ENCODE measurements at places on chromosomes 12 and 14.

DNA sequence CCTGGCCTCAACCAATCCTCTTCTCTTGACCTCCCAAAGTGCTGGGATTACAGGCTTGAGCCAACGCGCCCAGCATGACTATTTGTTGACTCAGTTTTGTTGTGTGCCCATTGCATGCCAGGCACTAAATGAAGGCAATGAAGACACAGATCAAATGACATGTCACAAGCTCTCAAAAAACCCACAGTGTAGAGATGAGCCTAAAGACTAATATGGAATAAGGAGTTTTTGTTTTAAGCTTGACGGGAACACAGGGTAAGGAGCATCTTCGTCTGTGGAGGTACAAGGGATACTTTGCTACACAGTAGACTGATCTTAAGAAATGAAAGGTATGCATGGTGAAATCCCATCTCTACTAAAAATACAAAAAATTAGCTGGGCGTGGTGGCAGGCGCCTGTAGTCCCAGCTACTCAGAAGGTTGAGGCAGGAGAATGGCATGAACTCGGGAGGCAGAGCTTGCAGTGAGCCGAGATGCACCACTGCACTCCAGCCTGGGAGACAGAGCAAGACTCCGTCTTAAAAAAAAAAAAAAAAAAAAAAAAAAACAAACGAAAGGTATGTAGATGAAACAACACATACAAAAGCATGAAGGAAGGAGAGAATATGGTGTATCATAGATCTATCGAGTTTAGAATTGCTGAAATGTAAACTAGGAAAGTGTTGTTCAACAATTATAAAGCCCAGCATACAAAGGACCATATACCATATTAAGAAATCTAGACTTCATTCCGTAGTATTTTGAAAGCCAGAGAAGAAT, 122.1 kb upstream of the PTPRB start:
- no peak for DNase-seq

DNA sequence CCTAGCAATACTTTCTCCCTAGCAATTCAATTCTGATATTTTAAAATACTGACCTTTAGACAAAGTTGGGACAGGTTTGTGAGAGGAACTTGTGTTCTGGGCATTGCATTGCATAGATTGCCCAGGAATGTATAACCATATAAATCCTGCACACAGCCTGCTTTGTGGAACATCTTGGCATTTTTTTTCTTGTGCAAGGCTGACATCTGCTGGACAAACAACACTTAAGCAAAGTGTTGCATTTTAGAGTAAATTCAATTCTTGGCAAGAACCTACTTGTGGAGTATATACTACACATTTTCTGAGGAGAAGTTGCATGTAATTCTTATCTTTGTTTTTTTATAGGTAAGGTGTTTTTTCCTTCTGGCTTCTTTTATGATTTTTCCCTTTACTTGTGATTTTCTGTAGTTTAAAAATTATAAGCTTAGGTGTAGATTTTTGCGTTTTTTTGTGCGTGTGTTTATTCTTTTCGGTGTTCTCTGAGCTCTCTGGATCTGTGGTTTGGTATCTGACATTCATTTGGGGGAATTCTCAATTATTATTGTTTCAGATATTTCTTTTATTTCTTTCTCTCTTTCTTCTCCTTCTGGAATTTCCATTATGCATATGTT, 26.4 kb downstream of the TESPA1 start:
- peak; percentile 72 for DNase-seq

DNA sequence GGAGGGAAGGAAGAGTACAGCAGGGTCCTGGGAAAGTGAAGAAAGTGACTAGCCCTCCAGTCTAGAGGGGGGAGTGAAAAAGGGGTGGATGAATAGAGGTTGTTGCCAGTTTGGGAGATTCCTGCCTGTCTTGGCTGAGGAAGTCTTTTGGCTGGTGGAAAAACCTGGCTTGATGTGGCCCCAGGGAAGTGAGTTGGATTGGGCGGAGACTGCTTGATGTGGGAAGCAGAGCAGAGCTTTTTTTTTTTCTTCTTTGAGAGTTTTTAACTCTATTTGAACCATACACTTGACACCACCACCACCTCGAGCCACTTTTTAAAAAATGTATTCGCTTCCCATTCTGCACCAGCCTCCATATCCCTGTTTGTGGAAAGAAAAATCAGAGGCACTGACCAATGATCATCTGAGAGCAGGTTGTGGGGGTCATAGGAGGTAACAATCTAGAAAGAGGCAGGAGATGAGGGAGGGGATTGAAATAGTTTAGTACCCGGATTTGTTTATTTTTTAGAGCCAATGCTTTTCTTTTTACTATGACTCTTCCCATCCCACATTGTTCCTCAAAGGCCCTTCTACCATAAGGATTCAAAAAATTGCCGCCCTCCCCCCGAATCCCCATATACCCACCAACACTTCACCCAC, 690 bp upstream of the DTX3 start:
- DNase-seq: peak; percentile 39

DNA sequence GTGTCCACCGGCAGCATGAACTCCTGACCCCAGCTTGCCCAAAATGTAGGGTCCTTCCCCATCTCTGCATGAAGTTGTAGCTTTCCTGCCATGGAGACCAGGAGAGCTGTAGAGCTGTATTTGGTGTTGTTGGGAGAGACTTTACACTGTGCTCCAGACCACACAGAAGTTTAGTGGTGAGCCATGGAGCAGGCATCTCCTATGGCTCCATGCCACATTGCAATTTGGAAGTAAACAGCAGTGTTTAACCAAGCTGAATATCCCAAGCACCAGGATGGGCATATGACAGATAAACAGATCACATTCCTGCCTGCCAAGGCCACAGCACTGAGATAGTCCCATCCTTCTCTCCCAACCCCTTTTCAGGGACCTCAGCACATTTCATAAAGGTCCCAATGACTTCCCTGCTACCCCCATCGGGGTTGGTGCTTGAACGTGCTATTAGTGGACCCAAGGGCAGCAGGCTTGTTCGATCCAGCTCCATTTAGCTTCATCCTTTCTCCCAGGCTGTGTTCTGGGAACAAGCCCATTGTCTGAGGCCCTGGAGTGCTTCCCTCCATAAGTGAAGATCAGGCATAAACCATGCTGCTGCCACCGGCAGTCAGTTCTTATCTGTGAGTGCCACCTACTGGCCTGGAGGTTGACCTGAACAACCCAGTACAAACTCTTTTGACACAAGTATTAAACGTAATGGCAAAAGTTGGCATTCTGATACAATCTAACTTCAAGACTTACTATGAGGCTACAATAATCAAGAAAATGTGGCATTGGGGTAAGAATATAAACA, 172.3 kb upstream of the ATXN7L3B start:
- DNase-seq: no peak

- DNase-seq: no peak
These were observed 331.4 kb downstream of the BCAT1 start for GRCh38 chr12:24617471-24617870.

GRCh38 chr14:51901475-51902024, 41.1 kb downstream of the GNG2 start:
- no peak for DNase-seq

DNA sequence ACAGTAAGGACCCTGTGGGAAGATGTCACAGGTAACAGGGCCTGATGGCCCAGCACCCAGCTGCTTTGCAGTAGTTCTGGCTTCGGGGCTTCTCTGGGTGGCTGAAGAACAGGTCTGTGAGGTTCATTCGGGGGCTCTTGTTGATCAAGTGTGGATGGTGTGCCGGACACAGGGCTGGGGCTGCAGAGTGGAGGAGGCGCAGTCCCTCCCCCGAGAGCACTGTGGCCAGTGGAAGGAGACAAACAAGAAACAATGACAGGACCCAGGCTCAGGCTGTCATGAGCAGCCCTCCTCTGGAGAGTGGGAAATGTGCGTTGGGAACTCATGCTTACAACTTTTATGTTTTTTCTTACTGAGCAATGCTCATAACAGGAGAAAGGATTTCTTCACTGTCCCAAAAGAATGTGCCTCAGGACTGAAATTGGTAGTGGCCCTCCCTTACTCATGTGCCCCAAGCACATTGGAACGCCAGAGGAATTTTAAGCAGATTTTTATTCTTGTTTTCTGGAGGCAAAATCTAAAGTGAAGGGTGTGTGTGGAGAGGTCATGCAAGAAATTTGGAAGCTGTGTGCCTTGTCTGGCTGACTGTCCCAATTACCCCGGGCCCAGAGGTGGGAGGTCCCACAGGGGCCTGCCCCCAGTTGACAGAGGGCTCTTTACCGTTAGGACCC, 233.8 kb downstream of the CACNA1C start:
- DNase-seq: no peak

DNA sequence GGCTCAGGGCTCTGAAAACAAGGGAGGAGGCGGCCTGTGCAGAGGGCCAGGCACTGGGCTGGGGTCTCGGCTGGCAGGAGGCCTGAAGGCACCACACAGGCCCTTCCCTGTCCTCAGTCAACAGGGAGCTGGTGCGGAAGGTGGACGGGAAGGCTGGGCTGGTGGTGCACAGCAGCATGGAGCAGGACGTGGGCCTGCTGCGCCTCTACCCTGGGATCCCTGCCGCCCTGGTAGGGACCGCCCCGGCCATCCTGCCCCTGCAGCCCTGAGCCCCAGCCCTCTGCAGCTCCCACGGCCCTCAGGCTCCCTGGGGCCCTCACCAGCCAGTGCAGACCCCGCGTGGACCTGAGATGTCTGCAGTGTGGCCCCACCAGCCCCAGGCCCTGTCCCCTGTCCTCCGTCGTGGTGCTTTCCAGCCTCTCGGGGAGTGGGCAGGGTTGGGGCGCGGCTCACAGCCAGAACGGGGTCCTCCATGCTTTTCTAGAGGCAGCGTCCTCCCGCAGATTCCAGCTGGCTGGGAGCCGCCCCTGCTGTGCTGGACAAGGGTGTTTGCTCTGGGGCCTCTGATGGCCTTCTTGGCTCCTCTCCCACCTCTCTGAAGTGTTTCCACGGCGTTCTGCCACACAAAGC, 18.1 kb downstream of the ASPG start:
- no peak for DNase-seq

- DNase-seq: no peak
These were observed 70.0 kb upstream of the VPS33A start for GRCh38 chr12:122336015-122336946.

- no peak for DNase-seq
These were observed 102.9 kb upstream of the FSCB start for GRCh38 chr14:44609876-44610510.

DNA sequence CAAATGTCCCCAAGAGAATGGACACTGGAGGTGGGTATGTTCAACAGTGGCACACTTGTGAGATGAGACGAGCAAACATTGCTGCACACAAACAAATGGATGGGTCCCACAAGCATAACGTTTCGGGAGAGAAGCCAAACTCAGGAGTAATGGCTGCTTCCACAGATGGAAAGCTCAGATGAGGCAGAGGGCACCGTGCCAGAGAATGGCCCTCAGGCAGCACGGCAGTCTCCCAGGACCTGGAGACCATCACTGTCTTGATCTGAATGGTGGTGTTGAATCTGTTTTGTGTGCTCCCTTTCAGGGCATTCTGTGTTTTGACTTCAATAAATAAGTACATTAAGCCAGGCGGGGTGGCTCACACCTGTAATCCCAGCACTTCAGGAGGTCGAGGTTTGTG, 8.5 kb upstream of the CDCA4 start:
- peak; percentile 46 for DNase-seq

DNA sequence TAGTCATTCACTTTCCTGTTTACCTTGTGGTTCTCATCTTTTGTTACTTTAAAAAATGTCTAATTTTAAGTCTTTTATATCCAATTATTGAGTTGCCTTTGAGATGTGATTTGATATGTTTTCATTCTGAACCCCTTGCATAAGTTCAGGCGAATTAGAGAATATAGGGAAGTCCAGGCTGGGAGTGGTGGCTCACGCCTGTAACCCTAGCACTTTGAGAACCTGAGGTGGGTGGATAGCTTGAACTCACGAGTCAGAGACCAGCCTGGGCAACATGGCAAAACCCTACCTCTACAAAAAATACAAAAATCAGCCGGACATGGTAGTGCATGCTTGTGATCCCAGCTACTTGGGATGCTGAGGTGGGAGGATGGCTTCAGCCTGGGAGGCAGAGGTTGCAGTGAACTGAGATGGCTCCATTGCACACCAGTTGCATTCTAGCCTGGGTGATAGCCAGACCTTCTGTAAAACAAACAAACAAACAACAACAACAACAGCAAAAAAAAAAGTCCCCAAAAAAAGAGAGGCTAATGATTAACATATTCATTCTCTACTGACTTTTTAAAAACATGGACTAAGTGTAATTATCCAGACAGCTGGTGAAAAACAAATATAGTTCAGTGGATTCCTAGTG, 451.1 kb upstream of the RGS6 start:
- DNase-seq: no peak

- no peak for DNase-seq
These were observed 199.4 kb upstream of the NUDT4 start for GRCh38 chr12:93178154-93178878.

DNA sequence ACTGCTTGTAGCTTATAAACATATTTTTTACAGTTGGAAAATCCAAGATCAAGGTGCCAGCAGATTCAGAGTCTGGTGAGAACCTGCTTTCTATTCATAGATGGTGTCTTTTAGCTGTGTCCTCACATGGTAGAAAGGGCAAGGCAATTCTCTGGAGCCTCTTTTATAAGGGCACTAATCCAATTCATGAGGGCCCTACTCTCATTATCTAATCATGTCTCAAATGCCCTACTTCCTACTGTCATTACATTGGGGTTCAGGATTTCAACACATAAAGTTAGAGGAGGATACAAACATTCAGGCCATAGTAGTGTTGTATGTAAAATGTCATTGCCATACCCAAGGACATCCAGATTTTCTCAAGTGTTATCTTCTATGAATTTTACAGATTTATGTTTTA, 496.4 kb downstream of the TMTC2 start:
- DNase-seq: no peak

DNA sequence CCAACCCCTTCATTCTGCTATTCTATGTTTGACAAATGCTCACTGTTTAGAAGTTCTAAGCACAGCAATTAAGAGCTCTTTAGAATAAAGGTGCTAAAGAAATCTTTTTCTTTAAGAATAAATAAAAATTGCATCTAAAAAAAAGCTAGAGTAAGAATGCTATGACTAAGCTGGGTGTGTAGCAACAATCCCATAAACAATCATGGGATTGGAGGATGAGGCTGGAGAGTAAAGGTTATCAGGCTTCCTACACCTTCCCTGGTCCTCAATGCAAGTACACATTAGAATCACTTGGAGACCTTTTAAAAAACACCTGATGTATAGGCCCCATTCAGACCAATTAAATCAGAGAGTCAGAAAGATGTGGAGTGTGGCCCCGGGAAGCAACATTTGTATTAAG, 88.3 kb downstream of the CIT start:
- no peak for DNase-seq

GRCh38 chr12:27333403-27334009, 870 bp downstream of the BMAL2 start:
- no peak for DNase-seq

- no peak for DNase-seq
These were observed 1.8 kb downstream of the AKAP5 start for GRCh38 chr14:64467101-64467500.

- no peak for DNase-seq
These were observed 107.5 kb downstream of the TBC1D30 start for GRCh38 chr12:64931981-64932380.

- DNase-seq: no peak
These were observed 131.9 kb downstream of the DAD1 start for GRCh38 chr14:22456998-22457594.

- no peak for DNase-seq
These were observed 27.1 kb downstream of the VRK1 start for GRCh38 chr14:96824283-96824682.
